ENCODE measurements at places on chromosomes 4 and X.
A peak's percentile ranks its signal among the peaks of the same experiment; 100 is the strongest.

DNA sequence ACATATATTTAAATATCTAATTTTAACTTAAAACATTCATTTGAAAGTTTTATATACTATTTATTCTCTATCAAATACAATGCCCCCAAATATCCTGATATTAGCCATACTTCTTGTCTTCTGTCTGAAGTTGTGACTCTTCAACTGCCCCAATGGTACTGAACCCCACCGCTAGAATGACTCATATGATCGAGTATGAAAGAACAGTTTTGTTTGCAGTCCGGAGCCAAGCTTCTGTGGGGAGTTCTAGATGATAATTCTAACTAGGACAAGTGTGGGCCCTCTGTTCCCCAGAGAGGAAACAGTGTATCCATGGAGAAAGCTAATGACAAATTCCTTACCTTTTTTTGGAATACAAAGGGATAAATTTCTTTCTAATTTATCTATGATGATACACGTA is 24.7 kb upstream of the CT47A1 start:
- H3K27me3 ChIP-seq = no peaks in the 10 kb centered on the region
- H3K4me3 ChIP-seq = no peak overlapping the region
- no peaks in the 10 kb centered on the region for H3K4me1 ChIP-seq
- no peak for DNase-seq
- H3K27ac ChIP-seq = no peak overlapping the region

DNA sequence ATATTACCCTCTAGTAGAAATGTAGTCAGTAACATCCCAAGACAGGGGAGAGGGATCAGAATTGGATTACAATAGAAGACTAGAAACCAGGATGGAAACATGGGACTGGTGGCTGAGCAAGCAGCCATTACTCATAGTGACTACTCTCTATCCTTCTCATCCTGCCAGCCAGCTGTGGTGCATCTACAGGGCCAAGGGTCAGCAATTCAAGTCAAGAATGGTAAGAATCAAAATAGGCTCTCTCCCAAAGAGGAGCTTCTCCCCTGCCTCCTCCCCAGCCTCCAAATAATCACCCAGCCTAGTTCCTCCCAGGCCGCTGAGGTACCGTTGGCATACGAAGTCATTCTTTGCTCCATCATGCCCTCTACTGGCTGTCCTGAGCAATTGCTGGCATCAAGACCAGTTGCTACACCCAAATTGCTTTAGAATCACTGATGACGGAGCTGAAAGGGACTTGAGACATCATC is 19.4 kb downstream of the AWAT2 start:
- no peaks in the 10 kb centered on the region for H3K4me1 ChIP-seq
- DNase-seq = peak; percentile 32
- no peaks in the 10 kb centered on the region for H3K36me3 ChIP-seq
- H3K4me3 ChIP-seq = no peak overlapping the region
- H3K27me3 ChIP-seq = no peaks in the 10 kb centered on the region

- DNase-seq = peak; percentile 12
- no peaks in the 10 kb centered on the region for H3K36me3 ChIP-seq
- no peaks in the 10 kb centered on the region for H3K27me3 ChIP-seq
- H3K4me1 ChIP-seq = no peaks in the 10 kb centered on the region
Observed at GRCh38 chr4:100938698-100939097, 408.6 kb downstream of the PPP3CA start.

- no peaks in the 10 kb centered on the region for H3K27me3 ChIP-seq
- H3K4me1 ChIP-seq = no peaks in the 10 kb centered on the region
- no peak overlapping the region for H3K27ac ChIP-seq
- H3K36me3 ChIP-seq = no peaks in the 10 kb centered on the region
Observed at GRCh38 chr4:86220121-86220520, 139.7 kb downstream of the MAPK10 start.

GRCh38 chrX:37867536-37868153 is 20.3 kb upstream of the DYNLT3 start:
- peak; percentile 4 for DNase-seq
- no peaks in the 10 kb centered on the region for H3K36me3 ChIP-seq
- no peaks in the 10 kb centered on the region for H3K27me3 ChIP-seq
- peaks cover 9% of the 10 kb centered on the region for H3K4me1 ChIP-seq
- H3K4me3 ChIP-seq = peak overlapping the region; percentile 36

- no peaks in the 10 kb centered on the region for H3K4me1 ChIP-seq
- no peak for DNase-seq
- H3K27me3 ChIP-seq = peaks cover 10% of the 10 kb centered on the region
- H3K4me3 ChIP-seq = no peak overlapping the region
- H3K36me3 ChIP-seq = no peaks in the 10 kb centered on the region
- no peak overlapping the region for H3K27ac ChIP-seq
Observed at GRCh38 chr4:6337331-6337935, 67.8 kb downstream of the WFS1 start.

GRCh38 chrX:40845331-40845911 is 110.1 kb upstream of the MED14 start:
- no peak overlapping the region for H3K27ac ChIP-seq
- H3K4me3 ChIP-seq = no peak overlapping the region
- no peaks in the 10 kb centered on the region for H3K27me3 ChIP-seq
- no peaks in the 10 kb centered on the region for H3K36me3 ChIP-seq

DNA sequence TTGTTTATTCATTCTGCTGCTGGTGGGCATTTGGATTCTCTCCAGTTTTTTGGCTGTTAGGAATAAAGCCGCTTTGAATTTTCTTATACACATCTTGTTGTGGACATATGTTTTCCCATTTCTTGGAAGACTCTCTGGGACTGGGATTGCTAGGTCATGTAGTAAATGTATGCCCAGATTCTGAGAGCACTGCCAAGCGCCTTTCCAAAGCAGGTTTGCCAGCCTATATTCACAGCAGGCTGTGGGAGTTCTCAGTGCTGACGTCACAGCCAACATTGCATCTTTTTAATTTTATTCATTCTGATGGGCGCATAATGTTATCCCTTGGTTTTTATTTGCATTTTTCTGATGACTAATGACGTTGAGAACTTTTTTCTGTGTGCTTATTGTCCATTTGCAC is 24.1 kb downstream of the TMEM271 start:
- H3K27me3 ChIP-seq = no peaks in the 10 kb centered on the region
- H3K27ac ChIP-seq = no peak overlapping the region
- no peak for DNase-seq
- H3K4me3 ChIP-seq = no peak overlapping the region
- no peaks in the 10 kb centered on the region for H3K36me3 ChIP-seq

- H3K27ac ChIP-seq = no peak overlapping the region
- no peaks in the 10 kb centered on the region for H3K36me3 ChIP-seq
- no peak for DNase-seq
- H3K4me3 ChIP-seq = no peak overlapping the region
Observed at GRCh38 chrX:136827026-136827425, 46.3 kb upstream of the ARHGEF6 start.

DNA sequence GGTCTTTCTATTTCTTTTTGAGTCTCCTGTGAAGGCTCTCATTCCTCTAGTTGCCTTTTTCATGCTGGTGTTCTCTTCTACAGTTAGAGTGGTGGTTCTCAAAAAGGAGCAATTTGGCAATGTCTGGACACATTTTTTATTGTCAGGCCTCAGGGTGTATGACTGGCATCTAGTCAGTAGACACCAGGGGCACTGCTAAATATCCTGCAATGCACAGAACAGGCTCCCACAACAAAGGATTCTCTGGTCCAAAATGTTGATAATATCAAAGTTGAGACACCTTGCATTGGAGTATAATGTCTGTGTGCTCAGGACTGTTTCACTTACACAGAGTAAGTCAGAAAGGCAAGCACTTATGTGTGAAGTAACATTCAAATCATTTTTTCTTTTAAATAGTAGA is 1360.7 kb downstream of the ADGRL3 start:
- no peak overlapping the region for H3K4me3 ChIP-seq
- H3K27me3 ChIP-seq = no peaks in the 10 kb centered on the region
- no peak overlapping the region for H3K27ac ChIP-seq
- H3K4me1 ChIP-seq = no peaks in the 10 kb centered on the region
- H3K36me3 ChIP-seq = no peaks in the 10 kb centered on the region

GRCh38 chr4:54289316-54289715 is 60.2 kb downstream of the PDGFRA start:
- no peaks in the 10 kb centered on the region for H3K27me3 ChIP-seq
- H3K4me1 ChIP-seq = no peaks in the 10 kb centered on the region
- H3K4me3 ChIP-seq = no peak overlapping the region

DNA sequence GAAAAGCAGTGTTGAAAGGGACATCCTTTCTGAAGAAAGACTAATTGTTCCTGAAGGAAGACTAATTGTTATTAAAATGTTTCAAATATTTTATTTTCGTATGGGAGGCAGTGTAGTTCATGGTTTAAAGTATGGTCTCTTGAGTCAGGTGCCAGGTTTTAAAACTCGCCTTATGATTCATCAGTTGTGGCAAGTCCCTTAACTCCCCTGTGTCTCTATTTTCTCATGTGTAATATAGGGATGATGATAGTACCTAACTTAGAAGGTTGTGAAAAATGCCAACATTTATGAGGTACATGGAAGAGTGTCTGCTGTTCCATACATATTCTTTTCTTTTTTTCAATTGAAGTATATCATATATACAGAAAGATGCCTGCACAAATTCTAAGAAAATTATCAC is 414.2 kb upstream of the DIPK2B start:
- H3K36me3 ChIP-seq = no peaks in the 10 kb centered on the region
- H3K27ac ChIP-seq = no peak overlapping the region
- H3K4me1 ChIP-seq = no peaks in the 10 kb centered on the region

DNA sequence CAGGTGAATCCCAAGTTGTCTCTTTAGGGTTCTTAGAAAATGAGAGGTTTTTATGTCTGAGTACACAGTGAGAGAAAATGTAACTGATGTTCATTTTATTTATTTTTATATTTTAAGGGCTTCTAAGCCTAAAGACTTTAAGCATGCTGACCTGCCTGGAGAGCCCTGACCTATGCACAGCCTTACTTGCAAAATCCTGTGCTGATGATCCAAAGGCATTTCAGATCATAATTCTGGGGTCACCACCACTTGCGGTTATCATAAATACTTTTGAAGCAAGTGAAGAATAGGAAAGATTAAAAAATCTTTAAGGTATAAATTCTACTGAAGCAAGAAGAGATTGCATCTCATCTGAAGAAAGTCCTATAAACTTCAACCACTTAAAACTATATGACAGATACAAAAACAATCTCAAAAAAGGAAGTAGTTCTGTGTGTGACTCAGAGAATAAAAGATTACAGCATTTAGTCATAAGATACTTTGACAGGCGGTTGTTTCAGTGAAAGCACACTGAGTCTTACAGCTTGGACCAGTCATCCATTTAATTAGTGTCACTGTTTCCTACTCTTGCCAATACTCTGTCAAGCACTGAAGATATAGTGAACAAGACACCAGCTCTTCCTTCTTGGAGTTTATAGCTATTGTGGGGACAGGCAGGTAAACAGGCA is 245.2 kb upstream of the DIPK2B start:
- no peak for DNase-seq
- H3K27me3 ChIP-seq = no peaks in the 10 kb centered on the region
- no peak overlapping the region for H3K4me3 ChIP-seq
- no peaks in the 10 kb centered on the region for H3K4me1 ChIP-seq

- H3K36me3 ChIP-seq = no peaks in the 10 kb centered on the region
- DNase-seq = peak; percentile 81
- no peaks in the 10 kb centered on the region for H3K27me3 ChIP-seq
- peak overlapping the region; percentile 75 for H3K27ac ChIP-seq
Observed at GRCh38 chr4:73573794-73574528, 46.3 kb downstream of the RASSF6 start.

DNA sequence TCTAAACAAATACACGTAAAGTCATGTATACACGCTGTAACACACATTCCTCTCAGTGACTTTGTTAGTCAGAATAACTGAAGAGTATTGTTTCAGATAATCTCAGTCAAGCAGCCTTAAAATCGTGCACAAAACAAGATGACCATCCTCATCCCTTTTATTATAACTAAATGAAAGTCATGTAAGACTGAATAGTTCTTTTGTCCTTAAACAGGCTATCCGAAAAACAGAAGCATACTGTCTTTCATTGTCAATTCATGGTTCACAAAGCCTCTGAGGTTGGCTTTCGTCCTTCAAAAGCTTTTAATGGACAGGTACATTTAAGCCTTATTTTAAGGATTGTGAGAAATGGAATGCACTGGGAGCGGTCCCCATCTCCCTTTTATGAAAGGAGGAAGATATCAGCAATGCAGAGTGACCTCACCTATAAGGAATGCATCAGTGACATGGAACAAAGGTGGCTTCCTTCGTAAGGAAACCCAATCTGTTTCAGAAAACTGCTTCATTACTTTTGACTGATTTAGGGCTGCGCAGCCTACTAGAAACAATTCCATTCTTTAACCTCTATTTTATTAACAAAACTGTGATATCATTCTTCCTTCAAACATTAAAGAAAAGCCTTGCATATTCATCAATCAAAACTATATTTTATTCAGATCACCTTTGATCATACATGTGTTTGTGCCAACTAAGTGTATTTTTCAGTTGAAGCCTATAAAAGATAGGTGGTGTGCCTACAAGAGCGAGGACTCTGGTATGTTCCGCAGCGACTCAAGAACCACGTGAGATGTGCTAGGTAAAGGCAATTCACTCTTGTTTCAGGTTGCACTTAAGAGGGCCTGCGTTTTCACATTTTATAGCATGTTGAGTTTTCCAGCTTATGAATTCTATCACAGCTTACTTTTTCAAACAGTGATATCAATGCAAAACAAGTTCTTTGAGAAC is 19.2 kb downstream of the SH3RF1 start:
- no peaks in the 10 kb centered on the region for H3K36me3 ChIP-seq
- no peak for DNase-seq
- H3K27ac ChIP-seq = no peak overlapping the region
- H3K4me3 ChIP-seq = no peak overlapping the region
- H3K4me1 ChIP-seq = no peaks in the 10 kb centered on the region

- no peak overlapping the region for H3K4me3 ChIP-seq
- no peak overlapping the region for H3K27ac ChIP-seq
- no peaks in the 10 kb centered on the region for H3K36me3 ChIP-seq
- DNase-seq = no peak
Observed at GRCh38 chr4:68283714-68284113, 38.2 kb upstream of the TMPRSS11B start.

DNA sequence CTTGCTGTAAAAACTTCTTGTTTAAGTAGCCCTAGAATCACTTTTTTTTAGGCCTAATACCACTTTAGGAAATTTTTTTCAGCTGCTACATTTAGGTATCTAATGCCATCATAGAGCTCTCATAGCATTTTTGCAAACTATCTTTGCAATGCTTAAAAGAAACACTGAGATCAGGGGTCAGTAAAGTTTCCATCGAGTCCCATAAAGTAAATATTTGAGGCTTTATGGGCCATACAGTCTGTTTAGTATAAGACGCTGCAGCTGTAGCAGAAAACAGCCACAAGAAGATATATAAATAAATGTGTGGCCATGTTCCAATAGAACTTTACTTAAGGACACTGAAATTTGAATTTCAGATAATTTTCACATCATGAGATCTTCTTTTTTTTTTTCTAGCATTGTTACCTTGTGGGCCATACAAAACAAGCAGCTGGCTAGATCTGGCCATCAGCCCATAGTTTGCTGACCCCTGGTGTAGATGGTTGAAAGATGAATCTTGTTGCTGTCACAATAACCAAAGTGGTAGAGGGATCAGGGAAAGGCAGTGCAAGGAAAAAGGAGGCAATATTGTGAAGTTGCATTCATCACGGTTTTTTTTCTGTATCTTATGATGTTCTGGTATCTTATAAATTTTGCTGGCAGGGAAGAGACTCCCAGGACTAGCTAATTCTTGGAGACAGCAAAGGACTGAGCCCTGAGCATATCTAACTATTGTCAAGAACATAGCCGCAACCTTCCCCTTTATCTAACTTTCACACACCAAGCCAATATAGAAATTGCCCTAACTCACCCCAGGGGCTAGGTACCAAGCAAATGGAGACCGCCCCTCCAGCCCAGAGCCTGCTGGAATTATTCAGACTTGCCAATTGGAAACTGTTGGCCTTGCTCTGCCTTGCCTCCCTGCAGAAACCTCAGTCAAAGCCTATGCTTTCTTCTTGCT is 46.6 kb downstream of the RASGEF1B start:
- 0 out of 2 replicates have a peak, but pooled peaks cover 3% of the 10 kb centered on the region for H3K36me3 ChIP-seq
- no peaks in the 10 kb centered on the region for H3K27me3 ChIP-seq
- no peak overlapping the region for H3K4me3 ChIP-seq
- H3K27ac ChIP-seq = no peak overlapping the region
- H3K4me1 ChIP-seq = no peaks in the 10 kb centered on the region
